ENCODE measurements at places on chromosomes 3 and 15. TPM values are rescaled to one million over a fixed set of nuclear protein-coding genes. Genes with fewer than 3 reads are reported as not detected.

Gene OSBPL10
- 6.7 TPM for total RNA-seq

Gene AHSG
- not detected for total RNA-seq

Gene XCR1
- not detected for total RNA-seq

DNA sequence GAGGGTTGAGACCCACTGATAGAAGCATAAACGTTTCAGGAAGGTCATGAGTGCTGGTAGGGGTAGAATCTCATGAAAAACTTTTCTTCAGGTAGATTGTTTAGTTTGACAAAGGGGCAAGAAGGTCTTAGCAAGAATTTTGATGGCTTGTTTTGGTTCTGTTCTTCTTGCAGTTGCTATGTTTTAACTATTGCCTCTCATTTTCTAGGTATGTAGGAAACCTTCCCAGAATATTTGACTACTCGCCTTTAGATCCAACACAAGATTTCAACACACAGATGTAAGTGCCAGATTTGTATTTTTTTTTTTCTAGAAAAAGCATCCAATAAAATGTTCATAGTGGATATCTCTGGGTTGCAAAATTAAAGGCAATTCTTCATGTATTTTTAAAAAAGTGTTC lies 77.1 kb downstream of the USP13 start:
- peak; percentile 48 for DNase-seq

DNA sequence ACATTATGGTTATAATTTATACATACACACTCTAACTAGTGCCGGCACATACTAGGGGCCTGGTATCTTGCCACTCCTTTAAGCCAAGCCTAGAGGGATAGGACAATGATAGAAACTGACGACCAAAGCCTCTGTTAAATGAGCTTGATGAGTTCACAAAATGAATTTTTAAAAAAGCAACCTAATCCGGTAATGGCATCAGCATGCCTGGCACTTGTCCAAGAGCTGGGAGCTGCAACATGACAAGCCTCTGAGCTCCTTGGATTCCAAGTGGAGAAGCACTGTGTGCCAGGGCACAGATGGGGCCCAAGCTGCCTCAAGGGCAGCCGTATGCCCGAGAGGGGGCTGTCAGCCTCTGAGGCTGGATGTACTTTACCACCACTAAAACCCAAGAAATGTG lies 9.7 kb downstream of the ETV5 start:
- peak; percentile 74 for DNase-seq

DNA sequence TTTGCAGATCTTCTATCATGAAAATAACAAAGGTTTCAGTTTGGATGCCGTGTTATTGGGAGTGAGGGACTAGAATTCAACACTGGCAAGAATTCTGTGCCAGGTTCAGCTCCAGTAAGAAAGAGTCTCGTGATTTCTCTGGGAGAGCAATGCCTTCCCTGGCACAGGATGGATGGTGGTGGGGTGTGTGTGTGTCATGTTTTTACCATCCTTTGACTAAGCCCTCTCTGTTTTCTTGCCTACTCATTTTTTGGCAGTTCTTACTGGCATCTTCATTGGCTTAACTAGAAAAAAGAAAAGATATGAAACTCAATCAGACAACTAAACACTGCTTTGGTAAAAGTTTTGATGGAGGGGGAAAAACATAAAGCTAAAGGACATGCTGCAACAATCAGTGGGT lies 86.6 kb downstream of the FMN1 start:
- DNase-seq = peak; percentile 40

GRCh38 chr3:196650740-196651311 lies 11.3 kb downstream of the NRROS start:
- DNase-seq = peak; percentile 99

DNA sequence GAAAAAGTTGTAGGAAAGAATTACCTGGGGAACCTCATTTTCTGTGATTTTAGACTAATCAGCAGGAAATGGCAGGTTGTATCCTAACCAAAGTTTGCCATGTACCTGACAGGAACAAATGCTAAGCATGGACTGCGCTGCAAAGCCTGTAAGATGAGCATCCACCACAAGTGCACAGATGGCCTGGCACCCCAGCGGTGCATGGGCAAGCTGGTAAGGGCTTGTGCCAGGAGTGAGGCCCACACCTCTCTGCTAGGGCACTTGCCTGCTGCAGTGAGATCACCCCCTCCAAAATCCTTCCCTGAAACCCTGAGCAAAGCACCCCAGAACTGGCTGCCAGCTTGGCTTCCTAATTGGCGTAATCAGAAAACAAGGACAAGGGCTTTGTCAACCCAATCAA lies 102.6 kb downstream of the STAC start:
- DNase-seq = no peak

GRCh38 chr15:45384700-45385099 lies 6.4 kb upstream of the GATM start:
- DNase-seq = no peak

DNA sequence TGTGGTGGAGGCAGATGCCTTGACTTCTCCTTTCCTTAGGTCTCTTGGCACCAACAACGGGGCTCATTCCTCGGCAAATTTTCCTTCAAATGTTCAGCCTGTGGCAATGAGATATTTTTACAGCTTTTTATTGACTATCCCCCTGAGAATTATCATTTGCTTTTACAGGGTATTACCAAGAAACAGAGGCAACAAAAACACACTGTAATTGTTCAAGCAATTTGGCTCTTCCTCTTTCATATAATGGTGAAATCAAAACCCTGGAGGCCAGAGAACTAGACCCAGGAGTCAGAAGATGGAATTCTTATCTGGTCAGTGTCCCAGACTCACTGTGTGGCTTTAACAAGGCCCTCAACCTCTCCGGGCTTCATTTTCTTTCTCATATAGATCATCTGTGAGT lies 40.1 kb downstream of the TRIM42 start:
- no peak for DNase-seq

GRCh38 chr3:57826952-57827723 lies 71.0 kb downstream of the SLMAP start:
- no peak for DNase-seq

- no peak for DNase-seq
Measured at GRCh38 chr3:157398598-157398997, 38.1 kb upstream of the PTX3 start.

- DNase-seq = peak; percentile 30
Measured at GRCh38 chr3:132145833-132146232, 111.0 kb upstream of the CPNE4 start.

GRCh38 chr3:196177967-196178366 lies 33.2 kb downstream of the ZDHHC19 start:
- DNase-seq = no peak
